Ascending aorta (tissue), 2 donors: ENCODE measurements at places on chromosomes 4 and X.

DNA sequence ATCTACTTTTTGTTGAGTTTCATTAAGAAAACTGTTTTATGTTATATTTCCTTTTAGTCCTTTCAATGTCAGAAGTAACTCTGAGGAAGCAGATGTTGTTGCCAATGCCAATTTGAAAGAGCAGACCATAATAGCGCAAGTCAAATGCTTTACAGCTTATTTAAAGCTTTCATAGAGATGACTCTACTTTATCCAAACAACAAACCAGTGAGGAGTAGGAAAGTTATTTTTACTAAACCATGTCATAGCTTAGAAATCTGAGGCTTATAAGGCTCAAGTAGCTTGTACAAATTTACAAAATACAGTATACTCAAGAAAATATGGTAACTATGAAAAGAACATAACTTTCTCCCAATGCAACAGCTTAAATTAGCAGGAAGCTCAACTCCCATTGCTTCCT is 40.1 kb upstream of the SPOCK3 start:
- no peaks in the 10 kb centered on the region for H3K4me1 ChIP-seq
- DNase-seq, result no peak
- H3K4me3 ChIP-seq, result no peak overlapping the region
- no peaks in the 10 kb centered on the region for H3K36me3 ChIP-seq
- H3K27me3 ChIP-seq, result no peaks in the 10 kb centered on the region
- no peak overlapping the region for H3K27ac ChIP-seq

DNA sequence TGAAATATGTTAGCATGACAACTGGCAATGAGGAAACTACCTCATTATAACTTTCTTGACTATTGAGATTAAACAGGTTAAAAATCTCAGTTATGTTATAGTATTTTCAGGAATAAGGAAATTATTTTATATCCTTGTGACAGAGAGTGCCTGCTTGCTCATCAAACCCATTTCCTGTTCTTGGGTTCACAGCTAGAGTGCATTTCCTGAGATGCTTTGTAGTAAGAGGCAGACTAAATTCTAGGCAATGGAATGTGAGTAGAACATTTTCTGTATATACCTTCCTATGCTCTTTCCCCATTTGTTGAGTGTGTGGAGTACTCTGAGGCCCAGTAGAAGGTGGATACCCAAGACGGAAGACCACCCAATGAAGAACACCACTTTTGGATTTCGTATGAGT is 96.9 kb upstream of the CASK start:
- no peaks in the 10 kb centered on the region for H3K36me3 ChIP-seq
- H3K27me3 ChIP-seq, result no peaks in the 10 kb centered on the region
- no peak overlapping the region for H3K4me3 ChIP-seq
- no peaks in the 10 kb centered on the region for H3K4me1 ChIP-seq
- no peak for DNase-seq
- no peak overlapping the region for H3K27ac ChIP-seq

DNA sequence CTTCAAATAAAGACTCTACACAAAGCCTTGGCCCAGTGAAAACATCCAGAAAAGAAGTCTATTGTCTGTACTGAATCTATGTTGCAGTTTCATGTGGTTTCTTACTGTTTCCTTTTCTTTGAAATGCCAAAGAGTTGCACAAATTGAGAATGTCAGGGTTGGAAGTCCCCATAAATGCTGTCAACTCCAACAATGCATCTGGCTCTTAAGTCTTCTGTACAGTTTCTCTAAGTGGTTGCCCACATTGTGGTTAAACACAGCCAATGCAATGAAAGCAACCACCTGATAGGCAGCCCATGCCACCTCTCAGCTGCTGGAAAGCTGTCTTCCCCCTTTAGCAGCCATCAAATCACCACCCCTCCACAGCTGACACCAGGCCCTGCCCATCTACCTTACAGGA is 67.2 kb upstream of the C1GALT1C1 start:
- no peak overlapping the region for H3K4me3 ChIP-seq
- no peaks in the 10 kb centered on the region for H3K36me3 ChIP-seq
- no peaks in the 10 kb centered on the region for H3K4me1 ChIP-seq
- no peaks in the 10 kb centered on the region for H3K27me3 ChIP-seq
- H3K27ac ChIP-seq, result no peak overlapping the region
- DNase-seq, result no peak

DNA sequence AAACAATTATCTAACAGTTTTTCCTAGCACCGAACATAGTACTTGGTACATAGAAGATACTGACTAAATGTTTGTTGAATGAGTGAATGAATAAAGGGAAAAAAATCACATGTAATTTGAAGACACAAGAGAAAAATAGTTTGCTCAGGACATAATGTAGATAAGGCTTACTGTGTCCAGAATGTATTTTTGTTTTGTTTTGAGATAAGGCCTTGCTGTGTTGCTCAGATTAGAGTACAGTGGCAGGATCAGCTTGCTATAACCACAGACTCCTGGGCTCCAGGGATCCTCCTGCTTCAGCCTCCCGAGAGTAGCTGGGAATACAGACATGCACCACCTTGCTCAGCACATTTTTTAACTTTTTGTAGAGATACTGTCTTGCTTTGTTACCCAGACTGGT is 6.5 kb downstream of the FAM199X start:
- H3K27ac ChIP-seq, result no peak overlapping the region
- H3K4me1 ChIP-seq, result no peaks in the 10 kb centered on the region
- no peaks in the 10 kb centered on the region for H3K36me3 ChIP-seq
- DNase-seq, result no peak
- H3K4me3 ChIP-seq, result no peak overlapping the region

- H3K36me3 ChIP-seq, result peaks cover 95% of the 10 kb centered on the region
- H3K4me1 ChIP-seq, result no peaks in the 10 kb centered on the region
- H3K4me3 ChIP-seq, result no peak overlapping the region
- no peak overlapping the region for H3K27ac ChIP-seq
- H3K27me3 ChIP-seq, result no peaks in the 10 kb centered on the region
These were observed 53.8 kb downstream of the CPLX1 start for GRCh38 chr4:772118-772517.

GRCh38 chr4:24794051-24794450 is 1.3 kb upstream of the SOD3 start:
- H3K27me3 ChIP-seq, result no peaks in the 10 kb centered on the region
- peak overlapping the region; percentile 48 for H3K4me3 ChIP-seq
- no peaks in the 10 kb centered on the region for H3K36me3 ChIP-seq
- H3K4me1 ChIP-seq, result no peaks in the 10 kb centered on the region
- no peak for DNase-seq
- H3K27ac ChIP-seq, result peak overlapping the region; percentile 95

GRCh38 chr4:21384609-21385008 is 564.0 kb downstream of the KCNIP4 start:
- no peak for DNase-seq
- no peaks in the 10 kb centered on the region for H3K27me3 ChIP-seq

DNA sequence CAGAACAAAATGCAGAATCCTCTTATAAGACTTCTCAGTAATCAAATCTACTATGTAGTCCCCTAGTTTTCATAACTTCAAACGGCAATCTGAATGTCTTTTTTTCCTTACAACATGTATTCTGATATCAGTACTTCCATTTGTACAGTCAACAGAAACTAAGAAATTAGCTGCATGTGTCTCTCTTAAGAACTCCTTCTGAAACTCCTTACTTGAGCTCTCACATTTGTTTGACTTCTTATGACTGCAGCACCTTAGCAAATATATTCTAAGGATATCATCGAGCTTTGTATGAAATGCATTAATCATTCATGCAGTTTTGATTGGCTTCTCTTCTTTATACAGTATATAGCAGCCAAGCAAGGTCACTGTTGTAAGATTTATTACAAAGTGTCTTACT is 77.0 kb downstream of the TMEM47 start:
- no peak overlapping the region for H3K4me3 ChIP-seq
- no peaks in the 10 kb centered on the region for H3K36me3 ChIP-seq
- no peaks in the 10 kb centered on the region for H3K27me3 ChIP-seq
- no peak overlapping the region for H3K27ac ChIP-seq
- DNase-seq, result no peak
- H3K4me1 ChIP-seq, result no peaks in the 10 kb centered on the region

DNA sequence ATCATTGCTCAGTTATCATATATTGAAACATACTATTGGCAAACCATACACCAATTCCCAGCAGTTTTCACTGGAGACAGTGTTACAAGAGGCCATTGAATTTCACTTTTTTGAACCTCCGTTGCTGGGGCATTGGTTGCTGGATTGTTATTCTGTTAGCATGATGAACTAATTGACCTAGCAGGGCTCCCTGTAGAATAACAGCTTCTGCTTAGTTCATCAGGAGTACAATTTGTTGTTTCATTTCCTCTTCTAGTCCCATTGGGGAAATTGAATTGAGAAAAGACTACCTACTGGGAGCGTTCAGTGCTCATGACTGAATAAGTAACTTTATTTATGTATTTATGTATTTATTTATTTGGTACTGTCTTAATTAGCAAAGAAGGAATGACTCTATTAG is 151.6 kb downstream of the SLIT2 start:
- DNase-seq, result no peak
- no peak overlapping the region for H3K4me3 ChIP-seq
- no peaks in the 10 kb centered on the region for H3K27me3 ChIP-seq
- H3K27ac ChIP-seq, result no peak overlapping the region

DNA sequence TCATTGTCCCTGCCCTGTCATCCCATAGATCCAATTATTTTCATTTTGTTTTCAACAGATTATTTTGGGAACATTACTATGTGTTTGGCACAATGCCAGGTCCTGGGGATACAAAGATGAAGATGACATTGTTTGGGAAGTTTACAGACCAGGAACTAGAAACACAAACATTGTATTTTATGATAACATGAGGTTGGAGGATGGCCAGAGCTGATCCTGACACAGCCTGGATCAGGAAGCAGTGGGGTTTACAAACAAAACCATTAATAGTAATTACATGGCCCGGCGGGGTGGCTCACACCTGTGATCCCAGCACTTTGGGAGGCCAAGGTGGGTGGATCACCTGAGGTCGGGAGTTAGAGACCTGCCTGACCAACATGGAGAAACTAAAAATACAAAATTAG is 29.9 kb downstream of the CLRN2 start:
- H3K36me3 ChIP-seq, result no peaks in the 10 kb centered on the region
- H3K4me1 ChIP-seq, result no peaks in the 10 kb centered on the region
- H3K27me3 ChIP-seq, result no peaks in the 10 kb centered on the region
- H3K4me3 ChIP-seq, result no peak overlapping the region

DNA sequence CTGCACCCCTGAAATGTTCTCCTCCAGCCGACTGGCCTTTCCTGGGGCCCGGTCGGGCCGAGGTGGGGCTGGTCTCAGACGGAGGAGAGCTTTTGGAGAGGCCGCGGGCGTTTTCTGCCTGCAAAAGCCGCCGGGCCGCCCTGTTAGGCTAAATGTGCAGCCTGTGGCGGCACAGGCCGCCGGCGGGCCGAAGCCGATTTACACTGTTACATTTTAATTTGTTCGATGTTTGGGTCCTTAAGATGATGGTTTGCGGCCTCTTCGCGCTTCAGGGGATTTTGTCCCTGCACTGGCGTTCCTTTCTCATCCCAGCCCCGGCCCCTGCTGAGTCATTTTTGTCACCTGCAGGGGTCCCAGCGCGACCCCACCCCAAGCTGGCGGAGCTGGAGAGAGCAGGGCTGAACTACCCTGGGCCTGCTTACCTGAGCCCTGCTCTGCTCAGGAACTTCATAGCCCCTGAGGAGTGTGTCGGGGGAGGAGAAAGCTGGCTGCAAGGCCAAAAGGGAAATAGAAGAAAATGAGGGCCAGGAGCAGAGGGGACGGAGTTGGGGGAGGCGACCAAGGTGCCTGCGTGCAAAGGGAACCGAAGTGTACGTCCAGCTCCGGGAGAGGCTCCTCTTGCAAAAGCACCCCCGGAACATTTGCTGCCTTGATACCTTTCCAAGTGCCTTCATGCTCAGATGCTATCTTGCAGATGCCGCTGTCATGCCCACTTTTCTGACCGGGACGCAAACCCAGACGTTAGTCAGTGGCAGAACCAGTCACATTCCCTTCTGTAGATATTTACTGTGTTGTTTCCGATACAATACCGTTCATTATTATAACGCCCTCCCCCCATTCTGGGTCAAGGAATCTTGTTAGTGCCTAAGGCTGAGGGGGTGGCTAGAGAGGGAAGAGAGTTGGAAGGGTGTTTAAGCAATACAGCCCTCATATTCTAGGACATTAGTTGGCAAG is 977 bp upstream of the RBBP7 start:
- H3K4me1 ChIP-seq, result no peaks in the 10 kb centered on the region
- no peaks in the 10 kb centered on the region for H3K27me3 ChIP-seq
- no peak for DNase-seq
- peak overlapping the region; percentile 79 for H3K27ac ChIP-seq
- no peaks in the 10 kb centered on the region for H3K36me3 ChIP-seq

- no peaks in the 10 kb centered on the region for H3K27me3 ChIP-seq
- H3K4me1 ChIP-seq, result no peaks in the 10 kb centered on the region
- peak; percentile 78 for DNase-seq
- H3K27ac ChIP-seq, result peak overlapping the region; percentile 82
- H3K4me3 ChIP-seq, result peak overlapping the region; percentile 56
These were observed 612 bp downstream of the MAGED2 start for GRCh38 chrX:54808109-54808604.

DNA sequence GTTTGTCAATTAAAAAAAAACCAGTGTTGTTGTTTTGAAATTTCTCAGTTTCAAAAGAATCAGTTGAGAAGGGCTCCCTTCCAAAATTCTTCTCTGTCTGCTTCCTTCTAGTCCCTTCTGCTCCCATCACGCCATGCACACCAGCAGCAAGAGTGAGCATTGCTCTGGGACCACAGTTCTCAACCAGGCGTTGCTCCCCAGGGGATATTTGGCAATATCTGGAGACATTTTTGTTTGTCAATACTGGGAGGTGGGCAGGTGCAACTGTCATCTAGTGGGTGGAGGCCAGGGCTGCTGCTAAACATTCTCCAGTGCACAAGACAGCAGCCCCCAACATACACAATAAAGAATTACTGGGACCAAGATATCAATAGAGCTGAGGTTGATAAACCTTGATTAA is 74.8 kb upstream of the EGFL6 start:
- no peaks in the 10 kb centered on the region for H3K36me3 ChIP-seq
- no peaks in the 10 kb centered on the region for H3K27me3 ChIP-seq
- H3K27ac ChIP-seq, result no peak overlapping the region
- H3K4me3 ChIP-seq, result no peak overlapping the region
- H3K4me1 ChIP-seq, result no peaks in the 10 kb centered on the region
- no peak for DNase-seq

- no peaks in the 10 kb centered on the region for H3K36me3 ChIP-seq
- no peak overlapping the region for H3K27ac ChIP-seq
- H3K4me1 ChIP-seq, result no peaks in the 10 kb centered on the region
- no peaks in the 10 kb centered on the region for H3K27me3 ChIP-seq
- H3K4me3 ChIP-seq, result no peak overlapping the region
- no peak for DNase-seq
These were observed 105.9 kb downstream of the FBXO8 start for GRCh38 chr4:174177536-174177935.

GRCh38 chr4:40227284-40227683 is 30.5 kb downstream of the RHOH start:
- no peak overlapping the region for H3K4me3 ChIP-seq

GRCh38 chr4:118968005-118968404 is 79.4 kb downstream of the SYNPO2 start:
- H3K36me3 ChIP-seq, result no peaks in the 10 kb centered on the region
- no peaks in the 10 kb centered on the region for H3K27me3 ChIP-seq
- DNase-seq, result no peak
- H3K4me1 ChIP-seq, result peaks cover 61% of the 10 kb centered on the region

- H3K4me3 ChIP-seq, result no peak overlapping the region
- DNase-seq, result no peak
- no peak overlapping the region for H3K27ac ChIP-seq
These were observed 59.6 kb downstream of the DCX start for GRCh38 chrX:111352424-111352823.

- no peaks in the 10 kb centered on the region for H3K36me3 ChIP-seq
- H3K4me3 ChIP-seq, result no peak overlapping the region
- no peaks in the 10 kb centered on the region for H3K4me1 ChIP-seq
- H3K27me3 ChIP-seq, result no peaks in the 10 kb centered on the region
- no peak overlapping the region for H3K27ac ChIP-seq
- no peak for DNase-seq
These were observed 647.4 kb downstream of the BCOR start for GRCh38 chrX:39450234-39450977.
